ENCODE measurements at places on chromosomes 3 and 15.
A peak's percentile ranks its signal among the peaks of the same experiment; 100 is the strongest.

DNA sequence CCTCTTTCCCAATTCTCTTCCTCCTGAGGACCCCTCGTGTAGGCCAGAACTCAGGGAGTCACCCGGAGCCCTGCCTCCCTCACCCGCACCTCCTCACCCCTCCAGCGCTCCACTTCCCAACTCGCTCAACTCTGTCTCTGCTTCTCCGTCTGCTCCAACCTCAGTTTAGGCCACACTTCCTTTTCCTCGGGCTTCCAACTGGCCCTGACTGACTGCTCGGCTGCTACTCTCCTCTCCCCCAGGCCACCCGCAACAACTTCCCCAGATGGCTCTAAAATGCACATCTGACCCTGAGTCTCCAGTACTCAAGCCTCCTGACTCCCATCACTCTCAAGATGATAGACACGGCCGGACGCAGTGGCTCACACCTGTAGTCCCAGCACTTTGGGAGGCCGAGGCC is 23.6 kb downstream of the TMEM44 start:
- no peak for DNase-seq

GRCh38 chr15:42858999-42859789 is 61.4 kb downstream of the TTBK2 start:
- DNase-seq: no peak

- peak; percentile 5 for DNase-seq
These were observed 253.4 kb upstream of the LRRC3B start for GRCh38 chr3:26369133-26369532.

- no peak for DNase-seq
These were observed 4.6 kb downstream of the THPO start for GRCh38 chr3:184373422-184373821.

DNA sequence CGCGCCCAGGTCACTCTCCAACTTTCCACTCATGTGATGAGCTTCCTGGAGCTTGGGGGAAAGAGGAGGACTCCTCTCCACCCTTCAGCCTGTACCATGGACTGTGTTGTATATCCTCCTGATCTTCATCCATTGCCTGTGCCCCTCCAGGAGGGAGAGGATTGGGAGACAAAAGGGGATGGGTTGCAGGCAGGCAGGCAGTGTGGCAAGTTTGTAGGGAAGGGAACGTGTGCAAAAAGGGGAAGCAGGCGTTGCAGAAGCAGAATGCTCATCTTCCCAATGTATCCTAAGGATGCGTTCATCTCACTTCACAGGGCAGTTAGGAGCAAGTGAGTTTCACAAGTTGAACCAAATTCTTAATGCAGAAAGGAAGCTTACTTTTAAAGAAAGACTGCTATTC is 28.1 kb upstream of the GHSR start:
- DNase-seq: peak; percentile 21

DNA sequence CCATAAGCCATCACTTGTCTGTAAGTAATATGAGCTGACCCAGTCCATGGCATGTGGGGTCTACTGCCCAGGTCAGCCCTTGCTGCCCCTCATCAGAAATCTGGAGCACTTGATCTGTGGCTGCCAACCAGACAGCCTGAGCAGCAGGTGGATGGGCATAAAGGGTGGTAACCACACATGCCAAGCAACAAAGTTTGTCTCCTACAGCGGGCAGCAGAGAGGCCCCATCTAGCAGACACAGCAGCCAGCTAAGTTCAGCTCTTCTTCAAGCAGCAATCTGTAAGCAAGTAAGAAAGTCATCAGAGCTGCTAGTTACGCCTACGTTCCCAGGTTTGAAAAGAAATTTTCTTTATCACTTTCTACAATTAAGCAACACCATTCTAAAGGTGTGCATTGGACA is 27.9 kb downstream of the CHCHD4 start:
- no peak for DNase-seq

DNA sequence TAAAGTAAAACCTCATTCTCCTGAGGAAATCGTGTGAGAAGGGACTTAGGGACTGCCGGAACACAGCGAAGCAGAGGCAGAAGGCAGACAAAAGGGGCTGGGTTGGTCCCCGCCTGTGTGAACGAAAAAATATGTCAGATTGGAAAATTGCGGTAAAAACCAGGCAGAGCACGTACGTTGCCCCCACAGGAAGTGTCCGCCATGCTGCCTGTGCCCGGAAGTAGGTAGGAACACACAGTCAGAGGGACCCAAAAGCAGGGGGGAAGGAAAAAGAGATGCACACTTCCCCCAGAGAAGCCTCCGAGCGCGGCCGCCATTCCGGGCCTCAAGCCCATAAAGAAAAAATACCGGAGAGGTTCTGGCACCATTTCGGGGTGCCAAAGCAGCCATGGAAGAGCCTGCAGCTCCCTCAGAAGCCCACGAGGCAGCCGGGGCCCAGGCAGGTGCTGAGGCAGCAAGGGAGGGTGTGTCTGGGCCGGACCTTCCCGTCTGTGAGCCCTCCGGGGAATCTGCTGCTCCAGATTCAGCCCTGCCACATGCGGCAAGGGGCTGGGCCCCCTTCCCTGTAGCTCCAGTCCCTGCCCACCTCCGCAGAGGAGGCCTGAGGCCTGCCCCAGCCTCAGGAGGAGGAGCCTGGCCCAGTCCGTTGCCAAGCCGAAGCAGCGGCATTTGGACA is at the start of gene MKRN3:
MKRN3 (plus strand) TSS at position 280 of the 676 bp plus-strand sequence; CDS start at position 389, 109 bp downstream.
- peak; percentile 89 for DNase-seq

- peak; percentile 39 for DNase-seq
These were observed 76.1 kb downstream of the SYNPR start for GRCh38 chr3:63354160-63354559.

GRCh38 chr3:48847504-48848423 is at the start of gene PRKAR2A:
TSS of gene PRKAR2A (minus strand) at chr3:48847874. CDS start at chr3:48847596, 278 bp downstream.
- peak; percentile 90 for DNase-seq

DNA sequence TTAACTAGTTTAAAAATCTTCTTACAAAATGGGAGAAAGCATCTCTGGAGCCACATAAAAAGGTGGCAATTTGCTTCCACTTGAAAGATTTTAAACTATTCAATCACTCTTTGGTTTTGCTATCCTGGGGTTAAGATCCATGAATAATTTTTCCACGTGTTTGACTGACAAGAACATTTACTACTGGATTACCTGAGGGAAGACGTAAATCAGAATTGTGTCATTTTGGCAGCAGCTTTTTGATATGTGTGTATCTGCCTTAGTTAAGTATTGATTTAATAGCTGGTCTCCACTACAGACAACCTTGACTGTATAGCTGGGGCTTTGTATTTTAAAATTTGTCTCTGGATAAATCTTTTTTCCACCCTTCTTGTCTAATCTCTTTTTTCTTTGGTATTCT is 228.3 kb downstream of the EPHA3 start:
- no peak for DNase-seq

DNA sequence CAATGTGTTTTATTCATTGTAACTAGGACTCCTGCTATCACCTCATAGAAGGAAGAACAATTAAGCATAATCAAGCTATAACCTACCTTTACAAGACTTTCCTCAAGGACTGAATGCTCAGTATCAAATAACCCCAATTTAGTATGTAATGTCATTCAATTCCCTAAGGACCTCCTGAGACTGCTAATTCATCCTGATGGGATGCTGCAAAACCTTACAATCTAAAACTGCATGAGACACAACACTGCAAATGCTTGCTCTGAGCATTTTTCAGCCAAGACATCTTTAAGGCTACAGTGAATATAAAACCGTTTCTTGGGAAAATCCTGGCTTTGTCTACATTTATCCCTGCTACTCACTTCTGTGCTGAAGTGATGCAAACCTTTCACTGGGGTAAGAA is 69.9 kb downstream of the RYK start:
- peak; percentile 74 for DNase-seq

DNA sequence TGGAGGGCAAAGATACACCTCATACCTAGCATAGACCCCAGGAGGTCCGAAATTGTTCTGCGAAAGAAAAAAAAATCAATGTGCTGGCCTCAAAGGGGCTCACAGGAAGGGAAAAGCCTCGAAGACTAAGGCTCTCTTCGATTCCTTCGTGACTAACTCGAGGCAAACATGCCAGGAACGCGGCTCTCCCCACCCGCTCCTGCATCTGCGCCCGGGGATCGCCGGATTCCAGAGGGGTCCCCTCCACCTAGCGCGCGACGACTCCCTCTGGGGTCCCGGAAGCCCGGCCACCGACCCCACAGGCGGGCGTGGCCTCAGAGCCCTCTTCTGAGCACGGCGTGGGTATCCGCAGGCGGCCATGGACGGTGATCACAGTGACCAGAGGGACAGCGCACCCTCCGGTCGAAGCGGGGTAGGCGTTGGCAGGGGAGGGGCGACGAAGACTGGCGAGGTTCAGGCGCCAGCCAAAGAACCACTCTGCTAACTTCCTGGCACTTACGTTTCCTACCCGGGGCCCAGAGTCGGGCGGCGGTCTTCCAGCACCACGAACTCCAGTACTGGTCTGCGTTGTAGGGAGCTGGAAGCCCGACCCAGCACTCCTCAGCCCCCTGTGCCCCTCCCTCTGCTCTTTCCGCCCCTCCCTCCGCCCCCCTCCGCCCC is 515 bp upstream of the EIF3J start:
- peak; percentile 96 for DNase-seq

DNA sequence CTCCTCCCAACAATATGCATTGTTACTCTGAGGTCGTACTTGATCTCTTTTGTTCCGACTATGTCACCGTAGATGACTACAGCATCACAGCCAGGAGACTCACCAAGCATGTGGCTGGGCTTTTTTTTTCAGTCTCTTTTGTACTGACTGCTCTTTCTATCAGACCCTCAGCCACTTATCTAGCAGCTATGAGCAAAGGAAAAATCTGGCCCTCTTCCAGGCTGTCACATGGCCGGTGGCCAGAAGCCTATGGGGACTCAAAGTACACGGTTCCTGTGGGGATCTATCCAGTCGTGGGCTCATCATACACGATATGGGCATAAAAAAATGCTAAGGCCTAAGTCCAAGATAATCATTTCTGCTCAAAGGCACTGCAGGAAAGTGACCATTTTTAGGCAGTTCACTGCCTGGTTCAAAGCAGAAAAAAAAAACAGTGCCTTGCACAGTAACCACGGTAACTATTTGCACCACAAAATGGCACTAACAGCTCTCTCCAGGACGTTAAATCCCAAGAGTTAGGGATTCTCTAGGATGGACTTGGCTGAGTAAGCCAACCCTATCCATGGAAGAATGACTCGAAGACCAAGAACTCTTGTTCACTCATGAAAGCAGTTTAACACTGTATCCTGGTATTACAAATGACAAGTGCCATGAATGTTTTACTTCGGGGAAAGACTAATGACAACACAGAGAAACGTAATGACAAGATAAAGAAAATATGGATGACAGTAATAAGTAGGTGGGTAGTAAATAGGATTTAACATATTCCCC is 50.3 kb downstream of the SHQ1 start:
- peak; percentile 90 for DNase-seq

DNA sequence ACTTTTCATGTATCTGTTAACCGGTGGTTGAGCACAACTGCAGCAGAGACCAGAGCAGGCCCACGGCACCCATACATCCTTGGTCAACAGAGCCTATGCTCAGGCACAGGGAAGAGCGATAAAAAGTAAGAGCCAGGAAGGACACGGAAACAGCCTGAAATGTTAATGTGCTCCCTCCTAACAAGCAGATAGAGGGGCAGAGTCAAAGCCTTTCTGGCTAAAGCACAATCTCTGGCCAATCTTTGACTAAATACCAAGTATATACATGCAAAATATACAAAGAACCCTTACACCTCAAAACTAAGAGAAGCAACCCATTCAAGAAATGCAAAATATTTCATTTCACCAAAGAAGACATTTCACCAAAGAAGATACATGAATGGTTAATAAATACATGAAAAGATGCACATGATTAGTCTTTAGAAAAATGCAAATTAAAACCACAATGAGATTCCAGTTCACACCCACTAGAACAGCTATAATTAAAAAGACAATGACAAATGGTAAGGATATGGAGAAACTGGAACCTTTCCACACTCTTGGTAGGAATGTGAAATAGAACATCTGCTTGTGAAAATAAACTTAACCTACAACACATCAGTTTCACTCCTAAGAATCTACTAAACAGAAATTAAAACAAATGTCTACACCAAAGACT is 88.0 kb downstream of the OSBPL10 start:
- DNase-seq: peak; percentile 24

- DNase-seq: no peak
These were observed 169.3 kb downstream of the ADAMTS9 start for GRCh38 chr3:64518496-64518895.

DNA sequence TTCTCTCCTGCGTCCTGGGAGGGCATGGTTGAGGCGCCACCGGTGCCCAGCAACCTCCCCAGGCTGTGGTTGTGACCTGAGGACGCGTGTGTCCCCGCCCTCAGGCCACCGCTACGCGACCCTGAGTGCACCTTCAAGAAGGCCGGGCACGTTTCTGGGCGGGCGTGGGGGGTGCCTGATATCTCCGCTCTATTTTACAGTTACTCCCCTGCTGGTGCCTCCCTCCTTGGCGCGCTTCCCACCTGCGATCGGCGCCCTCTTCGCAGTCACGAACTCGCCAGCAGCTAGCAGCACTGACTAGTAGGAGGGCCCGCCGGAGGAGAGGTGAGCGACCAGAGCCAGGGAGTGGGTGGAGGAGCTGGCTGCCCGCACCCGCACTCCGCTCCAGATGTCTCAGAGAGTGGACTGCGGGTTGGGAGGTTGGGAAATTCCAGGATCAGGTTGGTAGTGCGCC is 43.2 kb upstream of the POLG start:
- DNase-seq: no peak

GRCh38 chr15:81865850-81866537 is 179.8 kb downstream of the MEX3B start:
- no peak for DNase-seq

DNA sequence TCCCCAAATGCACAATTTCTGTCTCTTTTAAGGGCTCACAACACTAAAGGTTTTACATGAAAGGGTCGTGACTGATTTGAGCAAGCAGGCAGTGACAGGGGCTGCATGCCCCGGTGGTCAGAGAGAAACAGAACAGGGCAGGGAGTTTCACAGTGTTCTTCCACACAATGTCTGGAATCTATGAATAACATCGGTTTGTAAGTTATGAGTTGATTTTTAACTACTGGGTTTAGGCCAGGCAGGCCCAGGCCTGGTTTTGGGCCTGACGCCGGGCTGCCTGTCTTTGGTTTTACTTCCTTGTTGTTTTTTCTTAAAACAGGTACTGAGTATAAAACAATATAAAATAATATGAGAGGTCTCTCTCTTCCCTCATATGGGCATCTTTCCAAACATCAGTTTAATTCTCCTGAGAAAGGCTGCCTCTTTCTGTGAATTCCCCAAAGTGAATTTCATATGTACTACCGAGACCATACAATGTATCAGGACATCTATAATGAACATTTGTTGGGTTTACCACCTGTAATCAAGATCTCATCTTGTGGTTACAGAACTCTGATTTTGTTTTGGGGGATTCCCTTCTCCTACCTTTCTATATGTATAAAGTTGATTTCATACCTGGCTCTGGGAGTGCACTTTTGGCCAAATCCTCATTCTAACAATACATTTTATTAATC is 74.4 kb downstream of the CD200 start:
- DNase-seq: no peak

GRCh38 chr3:60365360-60365759 is 885.9 kb downstream of the FHIT start:
- no peak for DNase-seq

- DNase-seq: no peak
These were observed 66.3 kb upstream of the HES1 start for GRCh38 chr3:194069421-194070219.

Measured in NCI-H69 (cell line).